ENCODE measurements at places on chromosomes 12 and 14.
A peak's percentile ranks its signal among the peaks of the same experiment; 100 is the strongest.

DNA sequence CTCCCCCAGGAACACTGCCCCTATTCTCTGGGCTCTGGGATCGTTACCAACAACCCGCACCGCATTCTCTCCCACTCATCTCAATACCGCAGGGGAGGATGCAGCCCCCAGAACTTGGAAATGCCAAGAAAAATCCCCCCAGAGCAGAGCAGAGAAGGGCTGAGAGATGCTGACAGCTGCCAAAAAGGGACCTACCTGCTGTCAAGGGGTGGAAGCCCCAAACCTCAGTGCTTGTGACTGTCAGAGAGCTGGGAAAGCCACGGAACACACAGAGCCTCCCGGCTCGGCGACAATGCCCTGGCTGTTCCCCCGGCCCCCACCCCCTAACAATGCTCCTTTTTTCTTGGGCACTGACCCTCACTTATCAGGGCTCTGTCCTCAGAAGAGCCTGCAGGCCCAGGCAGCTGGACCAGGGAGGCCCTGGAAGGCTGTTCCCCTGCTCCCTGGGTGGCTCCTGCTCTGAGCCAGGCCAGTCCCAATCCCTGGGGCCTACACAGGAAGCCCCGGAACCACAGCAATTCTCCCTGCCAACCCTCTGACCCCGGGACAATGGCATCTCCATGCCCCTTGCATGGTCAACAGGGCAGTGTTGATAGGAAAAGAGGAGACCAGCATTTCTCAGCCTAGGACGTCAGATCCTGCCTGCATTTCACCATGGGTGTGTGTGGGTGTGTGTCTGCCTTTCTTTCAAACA lies 78.9 kb downstream of the ITPK1 start:
- no peak for DNase-seq

- no peak for DNase-seq
These were observed 1.2 kb upstream of the COX14 start for GRCh38 chr12:50110762-50111351.

GRCh38 chr12:79408689-79409088 lies 282.1 kb downstream of the PAWR start:
- no peak for DNase-seq

- DNase-seq, result no peak
These were observed 457.6 kb upstream of the RGS6 start for GRCh38 chr14:71474301-71475265.

GRCh38 chr14:64971491-64971942 lies 619 bp downstream of the RAB15 start:
- no peak for DNase-seq

DNA sequence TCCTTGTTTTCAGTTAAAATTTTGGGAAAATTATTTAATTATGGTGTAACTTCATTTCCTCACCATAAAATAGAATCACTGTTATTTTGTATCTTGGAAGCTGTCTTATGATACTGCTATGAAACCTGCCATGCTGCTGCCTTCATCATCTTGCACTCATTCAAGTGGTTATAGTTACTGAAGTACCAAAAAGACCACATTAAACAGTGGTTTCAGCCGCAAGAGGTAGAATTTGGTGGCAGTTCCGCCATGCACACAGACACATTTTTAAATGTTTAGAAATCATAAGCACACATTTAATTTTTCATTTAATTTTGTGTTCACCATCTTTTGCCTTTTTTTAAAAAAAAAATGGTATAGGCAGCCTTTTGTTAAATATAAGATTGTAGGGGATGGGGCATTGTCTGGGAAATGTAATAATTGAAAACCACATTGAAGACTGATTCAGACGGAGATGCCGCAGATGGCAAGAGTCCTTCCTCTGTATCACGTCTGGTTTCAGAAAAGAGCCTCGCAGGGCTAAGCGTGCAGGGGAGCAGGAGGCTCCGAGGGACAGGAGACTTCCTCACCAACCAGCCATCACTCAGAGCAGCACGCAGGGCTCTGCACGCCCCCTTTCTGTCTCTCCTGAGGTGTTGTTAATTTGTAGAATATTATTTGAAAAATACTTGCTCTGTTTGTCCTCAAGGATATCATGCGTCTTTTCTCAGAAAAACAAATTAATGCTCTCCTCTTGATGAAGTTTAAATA lies 115.2 kb upstream of the PELI2 start:
- DNase-seq, result no peak

GRCh38 chr14:71773898-71774481 lies 158.2 kb upstream of the RGS6 start:
- peak; percentile 47 for DNase-seq

GRCh38 chr14:99531251-99532096 lies 50.3 kb downstream of the CCNK start:
- no peak for DNase-seq

- peak; percentile 79 for DNase-seq
These were observed 8.7 kb upstream of the TESPA1 start for GRCh38 chr12:54993181-54993835.

DNA sequence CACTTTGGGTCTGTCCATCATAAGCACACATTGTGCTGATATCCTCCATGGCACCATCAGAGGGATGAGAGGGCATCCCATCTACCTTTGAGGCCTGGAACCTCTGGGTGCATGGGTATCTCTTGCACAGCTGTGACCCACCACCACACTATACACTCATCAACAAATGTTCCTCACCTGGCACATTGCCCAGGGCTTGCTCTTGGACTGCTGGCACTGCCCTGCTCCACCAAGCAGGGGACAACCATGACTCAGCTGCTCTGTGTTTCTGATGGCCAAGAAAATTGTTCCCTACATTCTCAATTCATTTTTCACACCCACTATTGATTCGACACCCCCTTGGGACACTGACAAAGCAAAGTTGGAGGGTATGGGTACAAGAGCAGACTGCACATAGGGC lies 155.5 kb downstream of the PTPRO start:
- no peak for DNase-seq

DNA sequence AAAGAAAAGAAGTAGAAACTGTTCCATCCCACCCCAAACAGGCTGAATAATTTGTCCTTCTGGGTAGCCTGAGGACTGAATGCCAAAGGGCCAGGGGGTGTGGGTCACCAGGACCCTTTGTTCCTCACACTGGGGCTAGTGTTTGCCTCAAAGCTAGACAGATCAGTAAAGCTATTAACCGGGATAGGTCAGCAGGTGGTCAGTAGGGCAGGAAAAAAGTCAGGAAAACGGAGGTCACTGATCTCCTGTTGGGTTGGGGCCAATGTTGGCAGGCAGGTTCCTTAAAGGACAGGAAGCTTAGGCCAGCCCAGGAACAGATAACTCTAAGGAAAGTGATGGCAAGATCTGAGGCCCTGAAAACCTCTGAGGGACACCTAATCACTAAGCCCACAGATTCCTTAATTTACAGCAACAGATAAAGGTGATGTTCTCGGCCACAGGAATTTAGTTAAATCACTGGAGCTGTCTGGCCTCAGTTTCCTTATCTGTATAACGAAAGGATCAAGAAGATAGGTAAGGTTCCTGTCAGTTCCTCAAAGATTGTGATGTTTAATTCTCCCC lies 22.7 kb upstream of the TMPO start:
- DNase-seq, result no peak

- no peak for DNase-seq
These were observed 483.0 kb upstream of the CCDC196 start for GRCh38 chr14:66003082-66003730.

- DNase-seq, result no peak
These were observed 703 bp downstream of the TMED10 start for GRCh38 chr14:75175677-75176141.

DNA sequence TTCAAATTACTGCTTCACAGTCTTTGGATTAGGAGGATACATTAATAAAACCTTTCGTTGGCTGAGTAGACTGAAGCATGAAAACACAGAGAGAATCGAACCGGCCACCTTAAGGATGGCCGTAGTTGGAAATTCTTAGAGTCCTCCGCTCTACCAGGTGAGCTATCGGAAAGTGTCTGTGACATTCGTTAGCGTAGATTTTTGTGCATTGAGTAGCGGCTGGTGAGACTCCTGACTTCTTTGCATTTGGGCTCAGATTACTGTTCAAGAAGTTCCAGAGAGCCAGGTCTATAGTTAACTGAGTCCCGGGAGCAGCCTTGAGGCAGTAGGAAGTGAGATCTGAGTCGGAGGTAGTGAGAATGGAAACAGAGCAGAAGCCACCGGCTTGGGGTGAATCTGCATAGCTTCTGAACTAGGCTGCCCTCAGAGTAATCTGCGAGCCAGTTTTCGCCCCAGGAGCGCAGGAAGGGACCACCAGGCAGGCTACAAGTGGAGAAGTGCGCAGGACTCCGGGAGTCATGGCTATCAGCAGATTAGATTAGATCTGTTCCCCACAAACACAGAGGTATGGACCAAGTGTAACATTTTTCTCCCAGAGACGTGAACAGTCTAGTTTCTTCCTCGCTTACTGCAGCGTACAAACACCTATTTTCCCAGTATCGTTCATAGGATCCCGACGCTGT lies 11.0 kb downstream of the OR6S1 start:
- peak; percentile 79 for DNase-seq

- no peak for DNase-seq
These were observed 77.8 kb upstream of the MGAT4C start for GRCh38 chr12:86333955-86334522.

- no peak for DNase-seq
These were observed 194.2 kb downstream of the SYT10 start for GRCh38 chr12:33245434-33245833.

DNA sequence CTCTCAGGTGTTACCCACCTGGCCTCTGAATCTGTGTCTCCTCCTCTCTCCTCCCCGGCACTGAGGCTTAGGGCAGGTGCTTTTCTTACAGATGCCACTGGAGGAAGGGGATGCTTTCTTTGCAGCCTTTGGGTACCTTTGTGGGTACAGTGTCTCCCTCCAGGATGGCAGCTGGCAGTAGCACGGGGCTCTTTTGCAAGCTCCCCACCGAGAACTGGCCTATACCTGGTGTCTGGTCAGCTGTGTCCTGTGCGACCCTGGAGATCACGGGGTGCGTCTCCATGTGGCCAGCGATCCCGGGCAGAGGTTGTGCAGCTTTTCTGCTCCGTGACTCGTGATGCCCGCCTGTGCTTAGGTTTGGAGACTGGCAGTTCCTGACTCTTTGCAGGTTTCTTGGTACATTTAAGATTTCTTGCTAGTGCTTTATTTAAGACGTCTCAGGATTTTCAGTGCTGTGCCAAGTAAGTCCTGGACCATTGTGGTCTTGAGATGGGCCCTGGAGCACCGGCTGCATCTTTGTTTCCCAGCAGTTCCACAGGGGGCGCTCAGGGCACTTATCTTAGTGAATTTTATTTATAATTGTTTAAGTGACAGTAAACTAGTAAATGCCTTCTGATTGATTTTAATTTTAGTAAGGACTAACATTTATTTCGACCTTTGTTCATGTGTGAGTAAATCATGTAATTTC lies 68.9 kb downstream of the DDX51 start:
- DNase-seq, result no peak

- no peak for DNase-seq
These were observed 612 bp upstream of the ZDHHC22 start for GRCh38 chr14:77142005-77142800.

- no peak for DNase-seq
These were observed 45.9 kb downstream of the SLC25A47 start for GRCh38 chr14:100369019-100369418.

DNA sequence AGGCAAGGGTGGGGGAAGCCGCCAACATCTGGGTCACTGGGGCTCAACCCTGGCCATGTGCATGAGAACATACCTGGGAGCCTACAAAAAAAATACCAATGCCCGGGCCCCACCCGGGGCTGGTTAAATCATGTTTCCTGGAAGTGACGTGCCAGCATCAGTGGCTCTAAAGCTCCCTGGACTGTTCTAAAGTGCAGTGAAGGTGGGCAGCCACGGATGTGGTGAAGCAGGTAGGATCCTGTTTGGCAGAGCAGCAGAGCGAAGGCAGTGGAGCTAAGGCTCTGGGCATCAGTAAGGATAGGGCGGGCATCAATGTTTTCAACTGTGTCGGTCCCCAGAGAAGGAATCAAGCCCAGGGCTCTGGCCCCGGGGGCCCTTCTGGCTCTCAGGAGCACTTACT lies 525 bp upstream of the GPR68 start:
- DNase-seq, result no peak

DNA sequence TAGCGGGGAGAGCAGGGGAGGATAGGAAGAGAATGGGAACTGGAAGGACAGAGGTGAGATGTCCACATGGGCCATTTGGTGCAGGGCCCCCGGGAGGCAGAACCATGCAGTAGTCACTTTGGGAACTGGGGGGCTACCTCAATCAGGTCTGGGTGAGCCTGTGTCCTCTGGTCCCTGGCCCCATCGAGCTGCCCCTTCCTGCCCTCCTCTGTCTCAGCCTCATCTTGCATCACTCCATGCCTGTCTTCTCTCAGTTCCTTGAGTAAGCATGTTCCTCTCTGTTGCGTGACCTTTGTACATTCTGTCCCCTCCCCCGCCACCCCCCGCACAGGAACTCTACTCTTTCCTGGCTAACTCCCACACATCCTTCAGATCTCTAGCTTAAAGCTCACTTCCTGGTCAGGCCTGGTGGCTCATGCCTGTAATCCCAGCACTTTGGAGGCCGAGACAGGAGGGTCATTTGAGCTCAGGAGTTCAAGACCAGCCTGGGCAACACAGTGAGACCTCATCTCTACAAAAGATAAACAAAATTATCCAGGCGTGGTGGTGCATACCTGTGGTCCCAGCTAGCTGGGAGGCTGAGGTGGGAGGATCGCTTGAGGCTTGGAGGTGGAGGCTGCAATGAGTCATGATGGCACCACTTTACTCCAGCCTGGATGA lies 23.2 kb downstream of the FOS start:
- DNase-seq, result peak; percentile 98

- peak; percentile 70 for DNase-seq
These were observed 168.3 kb downstream of the DAD1 start for GRCh38 chr14:22420598-22421186.

GRCh38 chr14:69151458-69152180 lies 1.3 kb downstream of the DCAF5 start:
- DNase-seq, result peak; percentile 78

- no peak for DNase-seq
These were observed 69.5 kb downstream of the NKX2-1 start for GRCh38 chr14:36450550-36450949.

DNA sequence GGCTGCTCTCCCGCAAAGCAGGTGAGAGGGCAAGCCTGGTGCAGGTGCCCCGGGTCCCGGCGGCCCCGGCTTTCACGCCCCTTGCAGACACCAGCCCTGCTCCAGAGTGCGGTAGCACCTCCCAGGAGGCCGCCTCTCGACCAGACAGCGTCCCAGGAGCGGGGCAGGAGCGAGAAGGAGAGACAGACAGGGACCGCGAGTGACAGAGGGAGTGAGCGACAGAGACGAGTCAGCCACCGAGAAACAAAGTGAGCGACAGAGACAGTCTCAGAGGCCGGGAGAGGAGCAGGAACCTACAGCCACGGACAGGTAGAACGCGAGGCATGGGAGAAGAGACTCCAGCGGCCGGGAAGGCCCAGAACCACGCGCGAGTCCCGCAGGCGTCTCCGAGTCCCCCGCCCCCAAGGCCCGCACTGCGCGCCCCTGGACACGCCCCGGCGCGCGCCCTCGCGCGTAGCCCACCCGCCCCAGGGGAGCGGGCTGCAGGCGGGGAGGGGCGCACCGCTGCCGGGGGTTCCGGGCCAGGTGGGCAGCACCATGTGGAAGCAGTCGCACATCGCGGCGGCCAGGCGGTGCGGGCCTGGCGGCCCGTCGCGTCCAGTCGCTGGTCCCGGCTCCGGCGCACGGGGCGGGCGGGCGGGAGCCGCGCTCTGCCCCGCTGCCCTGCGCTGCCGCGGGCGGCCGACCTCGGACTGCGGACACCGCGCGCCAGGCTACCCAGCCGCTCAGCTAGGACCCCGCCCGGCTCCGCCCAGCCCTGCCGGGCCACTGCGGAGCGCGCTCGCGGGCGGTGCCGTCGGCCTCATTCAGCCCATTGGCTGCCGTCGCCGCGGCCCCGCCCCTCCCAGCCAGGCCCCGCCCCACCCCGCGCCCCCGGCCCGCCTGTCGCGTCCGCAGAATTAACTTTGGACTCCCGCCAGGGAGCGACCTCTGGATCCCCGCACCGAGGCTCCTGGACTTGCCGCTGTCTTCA lies at the start of gene AHNAK2:
Gene AHNAK2 (minus strand): TSS at position 694 of the 973 bp plus-strand sequence. CDS start 137 bp downstream, at position 557.
- DNase-seq, result peak; percentile 64

Data from KBM-7 (cell line).